Dermis microvascular lymphatic vessel endothelial cell (primary cell): ENCODE measurements at places on chromosomes 5 and 9.

DNA sequence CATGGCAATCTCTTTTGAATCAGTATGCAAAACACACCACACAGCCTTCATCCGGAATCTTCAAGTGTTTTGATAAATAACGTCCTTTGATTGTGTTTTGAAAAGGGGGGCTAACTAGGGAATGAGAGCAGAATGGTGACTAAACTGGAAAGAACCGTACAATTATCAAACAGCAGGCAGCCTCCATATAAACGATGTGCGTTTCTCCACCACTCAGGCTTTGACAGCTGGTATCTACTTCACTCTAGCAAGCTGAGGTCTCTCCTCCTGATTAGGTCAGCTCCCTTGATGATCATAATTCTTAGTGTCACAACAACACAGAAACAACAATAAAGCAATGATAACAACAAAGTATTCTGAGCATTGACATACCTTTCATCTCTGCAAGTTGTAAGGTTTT lies 465.9 kb downstream of the TUSC1 start:
- DNase-seq = no peak

- no peak for DNase-seq
These were observed 114.9 kb downstream of the GAPVD1 start for GRCh38 chr9:125376261-125377226.

DNA sequence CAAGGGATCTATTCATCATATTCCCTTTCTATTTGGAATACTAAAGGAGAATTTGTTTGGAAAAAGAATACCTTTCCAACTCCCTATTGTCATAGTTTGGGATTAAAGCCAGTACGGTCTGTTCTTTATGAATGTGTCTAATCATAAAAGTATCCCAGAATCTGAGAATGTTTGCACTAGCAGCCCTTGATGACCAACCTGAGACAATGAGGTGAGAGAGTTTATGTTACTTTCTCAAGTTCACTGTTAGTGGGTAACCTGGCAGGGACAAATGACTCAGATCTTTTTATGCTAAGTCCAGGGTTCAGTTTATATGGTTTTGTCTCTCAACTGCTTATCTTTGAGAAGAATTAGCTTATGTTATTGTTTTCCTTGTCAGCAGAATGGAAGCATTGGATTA lies 25.3 kb upstream of the TLR4 start:
- peak; percentile 89 for DNase-seq

- DNase-seq = no peak
These were observed 15.0 kb downstream of the GFPT2 start for GRCh38 chr5:180338001-180338707.

GRCh38 chr9:20197976-20198685 lies 409.3 kb upstream of the SLC24A2 start:
- DNase-seq = no peak
